Mucosa of gallbladder (tissue), 1 donor: ENCODE measurements at places on chromosomes 7 and 10. TPM values are rescaled to one million over a fixed set of nuclear protein-coding genes. Genes with fewer than 3 reads are reported as not detected.

The TUBB8 gene
- total RNA-seq: not detected

The UBE2D1 gene
- total RNA-seq: 11.0 TPM

The GIMAP4 gene
- 39.9 TPM for total RNA-seq

The EPDR1 gene
- total RNA-seq: 23.2 TPM

The ITPRID1 gene
- 0.43 TPM for total RNA-seq

The TAS2R38 gene
- total RNA-seq: not detected

The ZFAND4 gene
- total RNA-seq: 17.2 TPM

The FAM20C gene
- total RNA-seq: 99.2 TPM

The TSPAN33 gene
- total RNA-seq: 16.2 TPM

The RP9 gene
- 9.2 TPM for total RNA-seq

The SLC18A3 gene
- 0.20 TPM for total RNA-seq

The CALU gene
- total RNA-seq: 75.8 TPM

The MMS19 gene
- total RNA-seq: 48.1 TPM

The HOXA6 gene
- total RNA-seq: 0.29 TPM

The PDLIM1 gene
- total RNA-seq: 114 TPM

The DPP6 gene
- 0.35 TPM for total RNA-seq

The HOXA3 gene
- total RNA-seq: 1.8 TPM

The PKD2L1 gene
- total RNA-seq: not detected

The CLDN3 gene
- total RNA-seq: 129 TPM

The MMD2 gene
- total RNA-seq: not detected

The DRGX gene
- not detected for total RNA-seq

The SFTPA2 gene
- total RNA-seq: 7.9 TPM

The SPDYE2 gene
- not detected for total RNA-seq

The STOX1 gene
- 2.6 TPM for total RNA-seq

The P4HA1 gene
- 67.5 TPM for total RNA-seq

The FGFR2 gene
- 135 TPM for total RNA-seq

The CALML3 gene
- not detected for total RNA-seq

The ZNF467 gene
- 31.1 TPM for total RNA-seq

The ASNS gene
- 21.1 TPM for total RNA-seq

The KIF11 gene
- 1.8 TPM for total RNA-seq
